Left ventricle myocardium inferior (tissue), 1 donor: ENCODE measurements at places on chromosomes 3 and 15.

- no peak for DNase-seq
Observed at GRCh38 chr15:100570735-100571313, 31.2 kb downstream of the LINS1 start.

GRCh38 chr15:77416954-77417353, 3.0 kb downstream of the PEAK1 start:
- DNase-seq = no peak

DNA sequence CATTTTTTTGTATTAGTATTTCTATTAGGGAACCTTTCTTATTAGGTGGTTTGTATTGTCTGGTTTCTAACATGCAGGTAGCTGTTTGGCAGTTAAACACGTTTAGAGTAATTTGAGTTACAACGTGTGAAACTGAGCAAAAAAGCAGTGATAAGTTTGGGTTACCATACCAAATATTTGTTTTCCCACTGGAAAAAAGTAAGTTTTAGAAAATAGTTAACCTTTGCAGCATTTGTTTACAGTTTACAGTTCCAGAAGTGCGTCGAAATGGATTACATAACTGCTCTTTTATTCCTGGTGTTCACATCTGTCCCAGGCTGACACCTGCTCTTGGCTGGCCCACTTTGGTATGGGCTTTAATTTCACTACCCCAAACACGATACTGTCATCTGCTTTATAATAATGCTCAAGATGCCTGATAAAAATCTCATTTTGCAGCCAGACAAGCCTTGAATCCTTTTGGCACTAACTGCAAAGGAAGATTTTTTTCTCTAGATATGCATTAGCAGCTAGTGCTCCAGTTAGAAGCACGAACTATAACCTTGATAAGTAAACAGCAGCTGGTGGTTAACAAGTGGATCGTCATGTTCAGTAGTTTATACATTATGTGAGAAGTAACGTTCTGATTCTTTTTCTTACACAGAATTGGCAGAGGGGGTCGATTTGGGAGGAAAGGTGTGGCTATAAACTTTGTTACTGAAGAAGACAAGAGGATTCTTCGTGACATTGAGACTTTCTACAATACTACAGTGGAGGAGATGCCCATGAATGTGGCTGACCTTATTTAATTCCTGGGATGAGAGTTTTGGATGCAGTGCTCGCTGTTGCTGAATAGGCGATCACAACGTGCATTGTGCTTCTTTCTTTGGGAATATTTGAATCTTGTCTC, 5.3 kb downstream of the EIF4A2 start:
- DNase-seq = no peak

DNA sequence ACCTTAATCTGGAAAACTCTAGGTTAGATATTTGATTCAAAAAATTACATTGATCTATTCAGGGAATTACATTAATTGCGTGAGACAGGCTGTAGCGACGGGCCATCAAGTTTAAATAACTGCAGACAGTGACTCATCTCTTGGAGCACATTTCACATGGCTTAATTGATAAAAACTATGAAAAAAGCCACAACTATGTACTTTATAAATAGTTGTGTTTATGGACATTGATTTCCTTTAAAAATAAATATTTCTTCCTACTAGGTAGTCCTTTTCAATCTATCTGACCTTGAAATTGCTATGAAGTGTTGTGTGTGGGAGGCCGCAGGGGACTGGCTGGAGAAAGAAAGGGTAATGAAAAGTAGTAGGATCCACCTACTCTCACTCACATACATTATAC, 157.8 kb downstream of the IL1RAP start:
- DNase-seq = no peak

GRCh38 chr3:31251083-31251482, 281.6 kb upstream of the STT3B start:
- no peak for DNase-seq

DNA sequence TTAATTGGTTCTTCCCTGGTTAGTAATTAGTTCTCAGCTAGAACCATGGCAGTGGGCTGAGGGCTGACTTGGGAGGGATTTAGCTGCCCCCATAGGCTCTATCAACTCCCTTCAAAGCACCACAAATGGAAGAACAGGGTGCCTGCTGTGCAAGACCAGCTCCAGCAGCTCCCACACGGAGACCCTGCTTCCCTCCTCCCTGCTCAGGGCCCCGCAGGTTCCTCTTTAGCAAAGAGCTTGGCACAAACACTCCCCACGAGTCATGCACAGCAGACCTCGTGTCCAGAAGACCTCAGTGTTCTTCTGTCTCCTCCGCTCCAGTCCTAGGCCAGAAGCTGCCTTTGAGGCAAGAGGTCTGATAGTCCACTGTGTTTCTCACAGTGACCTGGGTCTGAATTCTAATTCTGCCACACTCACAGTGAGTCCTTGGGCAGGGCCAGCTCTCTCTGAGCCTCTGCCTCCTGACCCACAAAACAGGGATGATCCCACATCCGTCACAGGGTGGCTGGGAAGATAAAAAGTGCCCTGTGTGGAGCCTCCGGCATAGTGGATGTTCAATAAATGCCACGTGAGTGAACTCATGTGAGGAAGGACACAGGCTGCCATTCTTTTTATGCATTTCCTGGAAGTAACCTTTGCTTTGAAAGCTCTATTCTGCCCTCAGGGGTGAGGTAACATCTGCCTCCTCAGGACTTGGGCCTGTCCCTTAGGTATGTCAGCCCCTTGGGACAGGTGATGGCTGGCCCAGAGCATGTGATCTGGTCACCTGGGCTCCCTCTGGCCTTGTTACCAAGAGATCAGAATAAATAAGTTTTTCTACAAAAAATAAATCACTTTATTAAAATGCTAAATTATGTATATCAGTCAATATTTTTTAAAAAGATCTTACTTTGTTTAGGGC, 7.6 kb downstream of the RAB6B start:
- DNase-seq = no peak

DNA sequence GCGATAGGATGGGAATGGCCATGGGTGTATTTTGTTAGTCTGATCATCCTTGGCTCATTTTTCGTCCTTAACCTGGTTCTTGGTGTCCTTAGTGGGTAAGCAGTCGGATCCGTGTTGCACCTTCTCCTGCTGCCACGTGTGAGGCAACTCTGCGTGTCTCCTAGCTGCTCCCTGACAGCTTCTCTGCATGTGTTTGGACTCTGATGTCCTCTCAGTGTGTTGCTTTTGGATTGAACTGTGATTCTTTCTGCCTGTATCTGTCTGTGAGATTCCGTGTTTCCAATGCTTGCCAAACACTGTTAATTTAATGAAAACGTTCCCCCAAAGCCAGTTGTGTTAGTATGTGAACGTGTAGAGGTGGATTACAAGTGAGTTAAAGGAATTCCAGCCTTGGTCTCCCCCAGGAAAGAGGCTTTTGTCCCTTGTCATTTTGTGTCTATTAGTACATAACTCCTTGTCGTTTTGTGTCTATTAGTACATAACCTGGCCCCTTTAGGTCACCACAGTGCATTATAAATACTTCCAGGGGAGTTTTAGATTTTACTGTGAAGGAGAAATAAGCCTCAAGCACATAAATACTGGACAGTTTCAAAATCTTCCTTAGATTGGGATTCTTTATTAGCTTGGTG, 172.4 kb downstream of the CHDH start:
- DNase-seq = no peak

GRCh38 chr3:94070341-94070911, 7.6 kb downstream of the NSUN3 start:
- DNase-seq = no peak
